ENCODE measurements at places on chromosomes 1 and 21.

- DNase-seq: no peak
These were observed 2.6 kb downstream of the PRELP start for GRCh38 chr1:203478231-203478630.

GRCh38 chr1:168693197-168693871 lies 35.7 kb downstream of the DPT start:
- DNase-seq: no peak

DNA sequence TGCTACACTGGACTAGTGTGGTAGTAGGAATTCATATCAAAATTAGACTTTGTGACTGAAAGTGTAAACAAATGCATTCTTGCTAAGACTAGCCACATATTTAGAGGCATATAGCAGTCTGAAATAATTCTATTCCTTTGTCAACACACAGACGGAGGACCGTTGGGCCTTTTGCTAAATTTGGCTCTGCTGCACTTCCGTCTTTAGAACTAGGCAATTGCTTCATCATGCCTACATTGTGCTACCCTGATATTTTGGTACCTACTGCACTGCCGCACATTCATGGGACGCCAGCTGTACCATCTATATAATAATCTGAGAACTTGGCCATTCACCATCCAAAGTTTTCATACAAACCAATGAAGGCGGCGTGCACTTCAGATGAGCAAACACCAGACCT lies 346.8 kb downstream of the KIF26B start:
- no peak for DNase-seq

GRCh38 chr21:43588957-43589356 lies 70.3 kb downstream of the HSF2BP start:
- no peak for DNase-seq

DNA sequence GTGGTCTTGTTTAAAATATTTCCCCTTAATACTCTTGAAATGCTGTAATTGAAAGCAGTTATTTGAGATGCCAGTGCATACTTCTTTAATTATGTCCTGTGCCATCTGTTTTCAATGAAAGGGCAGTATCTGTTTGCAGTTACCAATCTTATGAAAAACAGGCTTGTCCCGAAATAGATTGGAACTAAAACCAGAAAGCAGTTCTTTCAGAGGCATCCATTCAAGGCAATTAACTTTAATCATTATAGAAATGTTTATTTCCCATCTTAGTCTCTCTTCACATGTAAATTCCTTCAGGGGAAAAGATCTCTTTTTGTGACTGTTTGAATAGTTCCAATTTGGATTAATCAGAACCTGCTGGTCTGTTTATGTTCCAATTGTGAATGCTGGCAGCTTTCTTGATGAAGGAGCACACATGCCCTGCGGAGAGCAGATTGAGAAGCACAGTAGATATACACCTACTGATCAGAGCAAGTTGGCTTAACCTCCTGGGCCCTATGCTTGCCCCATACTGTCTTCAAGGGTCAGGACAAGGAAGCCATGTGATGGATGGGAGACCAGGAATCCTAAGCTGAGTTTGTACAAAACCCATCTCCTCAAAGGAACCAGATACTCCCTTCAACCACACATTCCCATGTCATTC lies 41.6 kb upstream of the MROH9 start:
- DNase-seq: no peak

Measured in stimulated activated CD8-positive, alpha-beta memory T cell treated with anti-CD3 and anti-CD28 coated beads, Interleukin-4, amount 100 ng/mL, for 1 hour (primary cell).